ENCODE measurements at places on chromosomes 6 and 20.

GRCh38 chr6:90304308-90304707, 7.7 kb upstream of the BACH2 start:
- DNase-seq = no peak

DNA sequence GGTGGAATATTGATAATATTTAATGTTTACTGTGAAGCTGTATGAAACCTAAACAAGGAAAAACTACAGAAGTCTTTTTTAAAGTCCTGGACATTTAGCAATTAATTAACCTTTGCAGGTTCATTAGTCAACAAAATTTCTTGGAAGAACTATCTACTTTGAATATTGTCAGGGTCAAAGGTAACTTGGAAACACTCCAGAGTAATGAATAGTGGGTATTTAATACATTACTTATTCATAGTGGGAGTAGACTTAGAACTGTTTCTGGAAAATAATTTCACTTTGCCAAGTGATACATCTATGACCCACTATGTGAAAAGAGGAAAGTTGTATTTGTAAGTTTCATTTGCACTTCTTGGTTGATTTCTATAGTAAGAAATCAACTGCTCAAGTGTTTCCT, 319.1 kb downstream of the TFAP2B start:
- DNase-seq = no peak

GRCh38 chr6:134517145-134517658, 199.3 kb upstream of the SGK1 start:
- no peak for DNase-seq

DNA sequence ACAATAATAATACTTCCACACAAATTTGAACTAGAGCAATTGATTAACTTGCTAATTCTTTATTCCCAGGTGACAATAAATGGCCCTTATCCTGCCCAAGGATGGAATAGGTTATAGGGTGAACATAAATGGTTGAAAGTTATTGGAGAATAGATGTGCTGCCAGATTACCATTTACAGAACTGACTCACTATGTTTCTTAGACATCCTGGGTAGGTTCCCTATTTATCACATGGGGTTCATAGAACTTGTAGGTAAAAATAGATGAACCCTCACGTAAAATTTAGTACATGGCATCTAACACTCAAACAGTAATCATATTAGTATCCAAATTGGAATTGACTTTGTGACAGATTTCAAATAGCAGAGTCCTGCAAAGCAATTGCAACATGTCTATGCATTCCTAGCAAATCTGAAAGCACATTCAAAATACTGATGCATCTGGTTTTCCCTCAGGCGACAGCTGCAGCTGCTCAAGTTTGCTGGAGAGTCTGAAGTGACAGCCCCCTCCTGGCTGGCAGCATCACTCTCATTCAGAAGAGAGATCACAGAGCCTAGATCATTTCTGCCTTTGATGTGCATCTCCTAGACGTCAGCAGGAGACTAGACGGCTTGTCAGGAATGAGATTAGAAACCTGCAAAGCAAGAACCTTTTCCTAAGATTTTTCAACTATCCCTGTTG, 80.2 kb upstream of the RNF217 start:
- DNase-seq = no peak

DNA sequence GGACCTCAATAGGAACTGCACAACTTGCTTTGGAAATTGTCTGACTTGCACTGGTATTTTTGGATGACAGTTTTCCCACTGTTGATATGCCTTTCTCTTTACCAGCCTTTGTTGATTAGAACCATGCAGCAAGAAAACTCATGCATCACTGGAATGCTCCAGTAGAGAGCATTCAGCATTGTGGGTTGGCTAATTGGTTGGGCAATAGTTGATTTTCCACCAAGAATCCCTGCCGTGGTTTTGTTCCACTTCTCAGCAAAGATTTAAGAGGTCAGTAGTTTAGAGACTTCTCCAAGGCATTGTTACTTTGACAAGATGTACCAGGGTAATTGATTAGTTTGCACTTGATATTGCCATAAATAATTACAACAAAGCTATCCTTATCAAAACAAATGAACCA, 260.0 kb downstream of the DHX35 start:
- DNase-seq = peak; percentile 37

GRCh38 chr20:32977281-32978008, 26.8 kb downstream of the SUN5 start:
- DNase-seq = no peak

DNA sequence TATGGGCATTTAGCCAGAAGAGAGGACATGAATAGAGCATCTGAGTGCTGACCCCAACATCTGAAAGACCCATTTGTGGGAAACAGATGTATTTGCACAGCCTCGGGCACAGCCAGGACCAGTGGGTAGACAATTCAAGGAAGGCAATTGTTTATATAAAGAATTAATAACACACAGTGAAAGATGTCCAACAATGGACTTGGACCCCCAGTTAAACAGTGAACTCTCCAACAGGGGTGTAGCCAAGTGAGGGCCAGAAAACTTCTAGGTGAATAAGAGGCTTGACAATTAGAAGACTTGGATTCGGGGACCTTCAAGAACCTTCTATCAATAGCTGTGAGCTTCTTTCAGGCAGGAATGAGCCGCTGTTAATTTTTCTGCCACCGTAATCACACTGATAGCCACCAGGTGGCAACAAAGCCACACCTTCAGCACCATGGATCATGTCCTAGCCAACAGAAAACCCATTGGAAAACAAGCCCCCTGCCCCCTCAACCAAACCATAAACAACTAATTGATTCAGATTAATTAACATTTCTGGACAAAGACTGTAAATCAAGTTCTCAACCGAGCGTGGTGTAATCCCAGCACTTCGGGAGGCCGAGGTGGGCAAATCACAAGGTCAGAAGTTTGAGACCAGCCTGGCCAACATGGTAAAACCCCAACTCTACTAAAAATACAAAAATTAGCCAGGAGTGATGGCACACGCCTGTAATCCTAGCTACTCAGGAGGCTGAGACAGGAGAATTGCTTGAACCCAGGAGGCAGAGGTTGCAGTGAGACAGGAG, 8.8 kb upstream of the SRSF6 start:
- peak; percentile 26 for DNase-seq

- DNase-seq = no peak
Observed at GRCh38 chr6:135087403-135087802, 32.8 kb upstream of the HBS1L start.

- no peak for DNase-seq
Observed at GRCh38 chr6:81666481-81666880, 86.0 kb downstream of the TENT5A start.

DNA sequence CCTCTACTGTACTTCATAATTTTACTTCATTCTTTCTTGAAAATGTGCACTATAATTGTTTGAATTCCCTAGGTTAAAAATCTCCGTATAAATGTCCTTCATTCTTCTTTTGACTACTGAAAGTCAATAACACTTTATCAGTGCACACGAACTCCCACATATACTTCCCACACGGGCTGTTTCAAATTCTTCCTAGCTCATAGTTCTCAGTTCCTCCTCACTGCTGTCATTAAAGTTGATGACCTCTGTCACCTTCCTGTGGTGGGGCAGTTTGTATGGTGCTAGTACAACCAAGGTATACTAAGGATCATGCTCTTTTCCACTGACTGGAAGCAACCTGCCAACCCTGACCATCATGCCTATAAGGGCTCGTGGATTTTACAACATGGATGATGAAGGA, 40.0 kb upstream of the CD2AP start:
- no peak for DNase-seq

GRCh38 chr6:13165502-13166172, 162.7 kb downstream of the TBC1D7 start:
- DNase-seq = no peak

GRCh38 chr20:2851086-2851485, 10.5 kb downstream of the VPS16 start:
- no peak for DNase-seq

DNA sequence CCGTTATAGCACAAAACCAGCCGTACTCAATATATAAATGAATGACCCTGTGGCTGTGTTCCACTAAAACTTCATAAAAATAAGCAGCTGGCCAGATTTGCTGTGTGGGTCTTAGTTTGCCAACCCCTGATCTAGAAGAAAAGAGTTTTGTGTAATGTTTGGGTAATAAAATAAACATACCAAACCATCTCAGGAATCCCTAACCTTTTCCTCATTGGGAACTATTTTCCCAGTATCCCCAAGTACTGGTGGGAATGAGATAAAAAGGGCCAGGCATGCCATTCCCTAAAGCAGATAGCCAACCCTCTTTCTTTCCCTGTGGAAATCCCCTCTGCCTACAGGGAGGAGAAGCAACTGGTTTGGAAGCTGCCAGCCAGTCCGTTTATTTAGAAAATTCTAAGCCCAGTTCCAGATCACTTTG, 169.1 kb upstream of the AKAP12 start:
- DNase-seq = no peak

- no peak for DNase-seq
Observed at GRCh38 chr6:8739454-8739853, 304.1 kb upstream of the SLC35B3 start.

GRCh38 chr6:89888871-89889270, 5.4 kb upstream of the GJA10 start:
- no peak for DNase-seq

- no peak for DNase-seq
Observed at GRCh38 chr6:137819740-137820139, 47.3 kb upstream of the TNFAIP3 start.

DNA sequence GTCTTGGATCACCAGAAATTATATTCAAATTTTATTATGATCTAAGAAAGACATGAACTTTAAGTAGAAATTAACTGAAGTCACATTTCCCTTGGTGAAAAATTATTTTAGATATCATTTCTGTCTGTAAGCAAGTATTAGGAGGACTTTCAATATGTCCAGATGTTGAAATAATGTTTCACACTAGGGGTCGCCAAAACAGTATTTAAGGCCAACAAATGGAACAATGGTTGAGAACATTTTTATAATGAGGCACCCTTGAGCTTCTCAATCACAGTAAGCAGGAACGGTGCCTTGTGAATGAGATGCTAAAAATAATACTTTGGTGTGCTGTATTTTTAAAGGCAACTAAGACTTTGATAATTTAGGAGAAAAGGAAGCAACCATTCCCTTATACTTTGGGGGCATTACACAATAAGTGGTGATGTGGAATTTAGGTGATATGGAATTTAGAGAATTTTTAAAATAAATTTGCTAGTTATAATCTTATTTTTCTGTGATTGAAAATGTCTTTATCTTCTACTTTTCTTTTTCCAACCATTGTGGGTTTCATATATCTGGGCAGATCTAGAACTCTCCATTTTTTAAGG, 9.6 kb upstream of the SF3B5 start:
- DNase-seq = peak; percentile 46

DNA sequence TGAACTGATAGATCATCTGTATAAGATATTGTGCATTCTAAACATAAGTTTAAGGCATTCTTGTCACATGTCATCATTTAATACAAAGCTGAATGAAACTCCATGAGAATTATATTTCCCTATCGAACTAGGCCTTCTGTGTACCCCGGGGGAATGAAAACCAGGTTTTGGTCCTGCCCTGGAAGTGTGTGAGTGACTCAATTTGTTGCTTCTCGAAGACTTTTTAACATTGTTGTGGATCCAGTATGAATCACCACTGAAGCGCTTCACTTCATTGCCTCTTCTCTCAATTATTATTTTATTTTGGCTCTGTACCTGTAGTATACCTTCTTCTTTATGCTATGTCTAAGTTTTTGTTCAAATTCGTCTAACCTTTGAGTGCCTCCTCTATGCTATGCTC, 150.8 kb downstream of the GRIK2 start:
- DNase-seq = no peak

- no peak for DNase-seq
Observed at GRCh38 chr20:24761220-24762065, 187.6 kb upstream of the CST7 start.

- no peak for DNase-seq
Observed at GRCh38 chr20:61219021-61219431, 33.0 kb upstream of the CDH4 start.

DNA sequence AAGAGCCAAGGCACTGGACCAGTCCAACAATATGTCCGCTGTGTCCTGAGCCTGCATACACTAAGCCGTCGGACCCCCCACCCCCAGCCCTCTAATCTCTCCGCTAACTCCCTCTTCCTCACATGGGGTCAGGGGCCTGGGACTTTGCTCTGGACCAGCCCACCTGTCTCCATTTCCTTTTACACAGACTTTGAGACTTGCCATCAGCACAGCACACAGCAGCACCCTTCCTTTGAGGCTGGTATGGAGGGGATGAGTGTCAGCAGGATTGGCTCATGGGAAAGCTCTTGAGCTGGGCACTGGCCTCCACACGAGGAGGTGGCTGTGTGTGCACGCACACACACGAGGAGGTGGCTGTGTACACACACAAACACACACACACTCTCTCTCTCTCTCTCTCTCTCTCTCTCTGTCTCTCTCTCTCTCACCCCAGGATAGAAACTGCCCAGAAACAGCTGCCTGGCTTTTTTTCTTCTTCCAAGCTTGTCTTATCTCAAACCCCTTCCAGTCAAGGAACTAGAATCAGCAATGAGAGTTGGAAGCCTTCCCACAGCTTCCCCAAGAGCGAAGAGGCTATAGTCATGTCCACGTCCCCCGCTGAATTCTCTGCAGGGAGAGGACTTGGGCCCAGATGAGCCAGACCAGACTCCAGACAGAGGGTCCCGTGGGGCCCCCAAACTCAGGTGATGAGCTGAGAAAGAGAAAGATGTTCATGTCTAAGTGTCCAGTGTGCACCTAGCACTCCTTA, 18.6 kb downstream of the SLC9A8 start:
- DNase-seq = no peak

DNA sequence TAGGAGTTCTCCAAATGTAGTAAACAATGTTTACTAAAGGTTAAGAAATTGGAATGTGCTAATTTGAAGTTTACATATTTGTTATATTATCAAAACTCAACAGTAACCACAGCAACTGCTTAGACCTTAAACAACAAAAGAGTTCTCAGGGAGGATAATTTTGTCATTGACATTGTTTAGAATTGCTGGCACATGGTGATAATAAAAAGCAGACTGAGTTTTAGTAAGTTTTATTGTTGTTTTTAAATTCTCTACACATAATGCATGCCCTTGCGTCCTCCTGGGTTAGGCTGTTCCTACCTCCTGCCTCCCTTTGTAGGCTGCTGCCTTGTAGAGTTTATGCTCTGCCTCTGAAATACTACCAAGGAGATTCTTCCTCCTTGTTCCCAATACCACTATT, 28.7 kb downstream of the LAMA4 start:
- DNase-seq = no peak

DNA sequence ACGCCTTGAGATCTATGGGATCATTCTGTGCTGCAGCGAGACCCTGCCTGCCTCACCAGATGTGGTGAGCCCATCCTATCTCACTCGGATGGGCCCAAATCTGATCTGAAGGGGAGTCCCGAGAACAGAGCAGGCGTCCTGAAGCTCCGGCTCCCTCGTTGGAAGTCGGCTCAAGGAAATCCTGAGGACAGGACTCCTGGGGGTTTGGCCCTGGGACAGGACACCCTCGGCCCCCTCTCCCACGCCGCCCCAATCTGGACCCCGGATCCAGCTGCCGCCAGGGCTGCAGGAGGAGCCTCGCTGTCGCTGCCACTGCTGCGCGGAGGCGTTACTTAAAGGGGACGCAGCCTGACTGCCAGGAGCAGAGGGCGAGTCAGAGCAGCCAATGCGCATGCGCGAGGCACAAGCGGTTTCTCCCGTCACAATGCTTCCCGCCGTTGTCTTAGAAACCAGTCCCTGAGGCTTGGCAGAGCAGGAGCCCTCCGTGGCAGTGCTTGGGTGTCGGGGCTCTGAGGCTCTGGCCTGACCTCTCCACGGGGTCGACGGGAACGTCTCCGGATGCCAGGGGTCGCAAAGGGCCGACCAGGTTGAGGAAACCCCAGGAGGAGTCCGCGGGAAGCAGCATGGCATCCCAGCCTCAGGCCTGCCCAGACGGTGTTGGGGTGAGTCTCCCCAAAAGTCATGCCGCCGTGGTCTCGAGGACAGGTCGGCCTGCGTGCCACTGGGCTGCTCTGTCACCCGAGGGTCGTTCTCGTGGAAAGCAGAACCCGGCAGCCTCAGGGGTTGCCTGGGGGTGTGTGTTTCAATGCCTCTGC, 1567.8 kb upstream of the DEFB115 start:
- DNase-seq = no peak

All from neuronal stem cell (in vitro differentiated cells).